ENCODE measurements at places on chromosomes 7 and 10.

GRCh38 chr10:130719448-130719752 is 583.2 kb downstream of the GLRX3 start:
- DNase-seq, result no peak

- no peak for DNase-seq
These were observed 46.7 kb downstream of the PLPP4 start for GRCh38 chr10:120503689-120504088.

- no peak for DNase-seq
These were observed 285.6 kb upstream of the SORCS1 start for GRCh38 chr10:107450056-107450455.

- DNase-seq, result no peak
These were observed 563.8 kb downstream of the PTPRN2 start for GRCh38 chr7:158023681-158024350.

- DNase-seq, result no peak
These were observed 24.1 kb upstream of the R3HCC1L start for GRCh38 chr10:98110356-98110755.

- no peak for DNase-seq
These were observed 18.0 kb downstream of the PURB start for GRCh38 chr7:44867073-44867995.

DNA sequence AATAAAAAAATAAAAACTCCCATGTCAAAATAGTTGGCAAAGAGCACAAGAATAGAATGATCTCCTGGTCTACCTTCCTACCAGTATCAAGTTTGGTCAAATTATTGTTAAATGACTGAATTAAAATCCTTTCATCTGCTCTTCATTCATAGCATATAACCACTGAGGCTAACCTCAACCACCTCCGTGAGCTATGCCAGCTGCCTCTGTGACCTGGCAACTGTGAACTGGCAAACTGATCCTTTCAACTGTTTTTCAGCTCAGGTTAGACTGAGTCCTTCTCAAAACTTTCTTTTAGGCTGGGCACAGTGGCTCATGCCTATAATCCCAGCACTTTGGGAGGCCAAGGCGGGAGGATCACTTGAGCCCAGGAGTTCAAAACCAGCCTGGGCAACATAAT is 36.1 kb downstream of the NUDCD3 start:
- DNase-seq, result no peak

DNA sequence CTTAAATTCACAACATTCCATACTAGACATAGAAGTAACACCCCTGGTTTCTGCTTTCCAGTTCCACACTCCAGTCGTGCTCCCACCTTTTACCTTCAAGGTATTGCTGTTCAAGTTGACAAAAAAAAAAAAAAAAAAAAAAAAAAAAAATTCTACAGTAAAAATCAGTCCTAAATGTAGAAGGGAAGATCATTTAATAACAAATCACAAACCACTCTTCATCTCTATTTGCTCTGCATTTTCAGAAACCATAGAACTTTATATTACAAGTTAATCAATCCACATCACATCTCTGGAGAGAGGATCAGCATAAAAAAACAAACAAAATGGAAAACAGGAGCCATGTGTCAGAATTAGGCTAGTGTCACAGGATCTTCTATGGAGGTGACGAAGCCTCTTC is 206.3 kb upstream of the KLF14 start:
- no peak for DNase-seq

GRCh38 chr7:64314566-64314965 is 805 bp downstream of the ZNF736 start:
- DNase-seq, result no peak

DNA sequence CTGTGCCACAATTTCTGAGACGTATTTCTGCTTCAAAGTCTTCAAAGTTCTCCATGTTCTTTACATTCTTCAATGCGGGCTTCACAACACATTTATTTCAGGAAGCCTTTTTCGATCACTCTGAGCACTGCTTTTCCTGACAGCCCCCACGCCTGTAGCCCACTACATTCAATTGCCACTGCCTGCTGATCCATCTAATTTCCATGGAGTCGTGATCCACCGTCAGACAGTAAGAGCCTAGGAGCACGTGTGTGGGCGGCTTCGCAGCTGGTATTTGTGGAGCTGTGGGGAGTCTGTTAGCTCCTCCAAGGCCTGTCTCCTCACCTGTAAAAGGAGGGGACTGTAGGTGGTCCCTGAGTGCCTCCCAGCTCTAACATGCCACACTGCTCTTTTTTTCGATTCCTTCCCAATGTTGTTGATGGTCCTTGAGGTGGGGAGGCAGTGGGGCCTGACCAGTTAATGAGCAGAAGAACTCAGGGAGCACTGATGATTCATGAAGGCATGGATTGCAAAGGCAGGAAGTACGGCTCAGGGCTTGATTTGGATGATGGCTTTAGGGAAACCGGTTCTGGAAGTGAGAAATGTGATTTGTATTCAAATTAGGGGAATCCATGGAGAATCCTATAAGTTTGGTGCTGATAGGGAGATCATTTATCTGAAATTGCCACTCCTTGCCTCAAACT is 401.1 kb upstream of the PODXL start:
- no peak for DNase-seq
